ENCODE measurements at places on chromosomes 5 and 9.

GRCh38 chr9:117828466-117828865 is 124.3 kb downstream of the TLR4 start:
- DNase-seq: no peak

- DNase-seq: no peak
Observed at GRCh38 chr5:160438316-160439204, 16.9 kb downstream of the PTTG1 start.

GRCh38 chr5:139733010-139733688 is 62.5 kb upstream of the PSD2 start:
- DNase-seq: no peak

GRCh38 chr9:108863891-108864290 is 1.8 kb downstream of the ACTL7A start:
- DNase-seq: no peak

GRCh38 chr9:6692881-6693361 is 47.4 kb upstream of the GLDC start:
- no peak for DNase-seq

DNA sequence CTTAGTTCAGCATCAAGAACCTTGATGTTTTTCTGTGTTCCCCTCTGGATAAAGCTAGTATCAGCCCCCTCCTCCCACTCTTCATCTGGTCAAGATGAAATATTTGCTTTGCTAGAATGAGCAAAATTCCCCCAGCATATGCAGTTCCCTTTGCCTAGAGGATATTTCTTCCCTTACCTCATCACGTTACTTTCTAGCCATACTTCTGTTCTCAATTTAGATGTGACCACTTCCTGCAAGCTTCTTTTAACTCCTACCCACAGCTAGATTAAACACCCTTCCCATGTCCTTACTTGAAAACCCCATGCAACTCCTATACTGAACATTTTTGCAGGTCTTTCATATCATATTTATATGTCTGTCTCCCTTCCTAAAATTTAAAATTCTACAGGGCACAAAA is 178.9 kb upstream of the TUSC1 start:
- no peak for DNase-seq

DNA sequence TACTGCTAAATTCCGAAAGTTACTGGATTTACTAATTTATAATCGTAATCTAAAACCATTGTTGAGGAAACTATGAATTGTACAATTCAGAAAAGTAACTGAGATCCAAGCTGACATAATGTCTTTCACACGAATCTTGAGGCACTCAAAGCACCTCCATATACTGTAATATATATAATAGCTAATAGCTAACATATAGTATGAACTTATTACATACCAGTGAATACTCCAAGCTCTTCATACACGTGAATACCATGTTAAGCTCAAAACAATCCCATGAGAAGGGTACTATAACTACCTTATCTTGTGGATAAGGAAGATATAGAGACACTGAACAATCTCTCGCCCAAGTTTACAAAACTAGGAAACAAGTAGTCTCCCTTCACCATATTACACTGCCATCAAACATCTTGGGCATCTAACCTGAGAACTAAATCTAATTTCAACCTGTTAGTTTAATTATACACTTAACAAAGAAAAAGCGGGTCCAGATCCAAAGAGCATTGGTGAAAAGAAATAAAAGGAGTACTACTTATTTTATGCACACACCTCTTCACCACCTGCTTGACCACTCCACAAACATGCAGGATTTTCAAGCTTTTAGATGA is 1.0 kb downstream of the NUDCD2 start:
- DNase-seq: no peak

DNA sequence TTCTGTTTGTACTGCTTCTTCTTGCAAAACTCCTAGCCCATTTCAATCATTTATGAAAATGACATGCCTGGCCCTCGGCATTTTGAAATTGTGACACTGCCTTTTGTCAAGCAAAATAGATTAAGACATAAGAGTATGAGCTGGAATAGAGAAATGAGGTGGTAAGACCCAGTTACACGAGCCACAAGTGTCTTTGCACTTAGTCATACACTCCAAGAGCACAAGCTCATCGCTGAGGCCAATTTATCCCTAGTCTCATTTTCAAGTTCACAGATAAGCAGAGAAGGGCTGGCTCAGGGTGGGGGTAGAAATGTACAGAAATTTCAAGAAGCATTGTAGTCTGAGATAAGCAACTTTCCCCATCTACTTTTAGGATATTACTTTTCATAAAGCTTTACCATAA is 40.6 kb upstream of the MAP1B start:
- no peak for DNase-seq

DNA sequence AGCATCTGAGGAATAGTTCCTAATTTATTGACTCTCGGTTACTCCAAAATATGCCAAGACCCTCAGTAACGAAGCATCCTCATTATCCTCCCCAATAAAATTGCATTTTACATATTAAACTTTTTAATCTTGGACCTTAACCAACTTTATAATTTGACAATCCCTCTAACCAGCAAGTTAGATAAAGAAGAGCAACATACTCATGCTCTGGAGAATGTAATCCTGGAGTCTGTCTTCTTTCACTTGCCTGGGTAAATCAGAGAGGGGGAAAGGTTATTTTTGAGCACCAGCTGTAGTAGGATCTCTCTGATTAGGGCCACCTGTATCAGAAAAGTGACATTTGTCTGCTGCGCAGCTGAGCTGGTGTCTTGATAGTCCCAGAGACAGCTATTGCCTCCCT is 59.8 kb downstream of the NDFIP1 start:
- DNase-seq: no peak

DNA sequence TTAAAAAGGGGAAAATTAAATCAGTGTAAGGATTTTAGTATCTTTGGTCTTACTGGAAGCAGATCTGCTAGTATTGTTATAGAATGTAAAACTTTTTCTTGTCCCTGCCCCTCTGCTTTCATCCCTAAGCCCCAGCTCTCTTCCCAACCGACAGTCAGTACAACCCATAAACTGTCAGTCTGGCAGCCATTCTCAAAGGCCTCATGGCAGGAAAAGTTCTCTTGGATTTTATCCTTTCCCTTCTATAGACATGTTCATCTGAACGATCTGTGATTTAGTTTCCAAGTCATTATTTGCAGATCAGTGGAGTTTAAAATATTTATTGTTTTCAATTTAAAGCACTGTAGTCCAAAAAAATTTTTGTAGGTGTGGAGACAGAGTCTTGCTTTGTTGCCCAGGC is 39.2 kb downstream of the ARRDC3 start:
- no peak for DNase-seq

GRCh38 chr9:137406085-137406760 is 16.7 kb downstream of the EXD3 start:
- DNase-seq: no peak

GRCh38 chr9:112849363-112849922 is 41.2 kb downstream of the SLC46A2 start:
- DNase-seq: no peak

DNA sequence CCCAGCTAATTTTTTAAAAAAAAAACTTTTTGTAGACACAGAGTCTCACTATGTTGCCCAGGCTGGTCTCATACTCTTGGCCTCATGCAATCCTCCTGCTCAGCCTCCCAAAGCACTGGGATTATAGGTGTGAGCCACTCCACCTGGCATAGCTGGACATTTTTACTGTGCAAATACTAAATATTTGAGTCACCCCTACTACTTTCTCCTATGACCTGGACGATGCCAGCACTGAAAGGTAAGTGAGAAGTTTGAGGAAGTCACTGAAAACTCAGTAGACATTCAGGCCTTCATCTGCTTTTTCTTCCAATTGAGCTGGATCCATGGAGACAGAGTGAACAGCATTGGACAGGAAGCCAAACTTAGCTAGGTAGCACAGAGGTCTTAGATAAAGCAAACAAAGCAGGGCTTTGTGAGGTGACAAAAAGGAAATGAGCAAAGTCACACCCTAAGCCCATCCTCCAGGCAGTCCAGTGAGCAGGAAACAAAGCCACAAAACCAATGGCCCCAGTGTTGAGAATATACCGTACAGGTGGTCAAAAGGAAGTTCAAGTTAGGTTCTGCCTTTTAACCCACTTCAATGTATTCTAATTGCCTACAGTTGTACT is 192.6 kb upstream of the RASA1 start:
- no peak for DNase-seq

DNA sequence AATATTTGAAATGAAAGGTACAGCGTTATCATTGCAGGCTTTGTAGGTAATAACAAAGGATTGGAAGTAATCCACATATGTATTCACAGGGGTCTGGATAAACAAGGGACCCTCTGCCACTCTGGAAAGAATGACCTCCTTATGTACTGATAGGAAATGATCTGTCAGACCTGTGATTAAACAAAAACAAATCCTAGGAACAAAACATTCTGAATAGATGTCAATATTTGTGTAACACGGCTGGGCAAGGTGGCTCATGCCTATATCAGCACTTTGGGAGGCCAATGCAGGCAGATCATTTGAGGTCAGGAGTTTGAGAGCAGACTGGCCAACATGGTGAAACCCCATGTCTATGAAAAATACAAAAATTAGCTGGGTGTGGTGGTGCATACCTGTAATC is 42.3 kb downstream of the NSUN2 start:
- no peak for DNase-seq

DNA sequence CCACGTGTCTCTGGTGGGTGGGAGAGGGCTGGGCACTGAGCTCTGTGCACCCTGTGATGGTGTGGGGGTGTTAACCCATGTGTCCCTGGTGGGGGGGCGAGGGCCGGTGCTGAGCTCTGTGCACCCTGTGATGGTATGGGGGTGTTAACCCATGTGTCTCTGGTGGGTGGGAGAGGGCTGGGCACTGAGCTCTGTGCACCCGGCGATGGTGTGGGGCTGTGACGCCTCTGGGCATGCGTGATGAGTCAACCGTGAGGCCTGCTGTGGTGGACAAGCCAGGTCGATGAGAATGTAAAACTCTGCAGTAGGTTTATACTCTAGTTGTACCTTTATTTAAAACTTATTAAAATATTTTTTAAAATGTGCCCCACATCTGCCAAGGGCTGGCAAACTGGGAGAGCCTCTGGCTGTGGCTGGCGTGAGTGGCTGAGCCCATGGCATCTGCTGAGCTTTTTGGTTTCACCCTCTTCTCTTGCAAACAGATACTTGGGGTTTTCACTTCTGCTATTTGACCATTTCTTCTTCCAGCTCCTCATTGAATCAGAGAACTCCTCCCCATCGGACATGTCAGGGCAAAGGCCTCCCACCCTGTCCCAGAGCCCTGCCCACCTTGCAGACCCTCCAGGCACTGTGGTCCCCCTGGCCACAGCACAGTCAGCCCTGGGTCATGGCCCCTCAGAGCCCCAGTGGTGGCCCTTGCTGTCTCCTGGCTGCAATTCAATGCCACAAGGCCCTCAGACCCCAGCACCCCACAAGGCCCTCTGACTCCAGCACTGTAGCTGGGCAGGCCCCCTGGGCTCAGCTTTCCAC is 18.5 kb upstream of the EXOC3 start:
- no peak for DNase-seq

- DNase-seq: no peak
Observed at GRCh38 chr9:132671620-132672412, 1.6 kb downstream of the GTF3C4 start.

GRCh38 chr5:140672455-140673186 is 755 bp downstream of the DND1 start:
- DNase-seq: no peak

GRCh38 chr9:131287359-131287758 is 2.2 kb upstream of the PLPP7 start:
- DNase-seq: no peak

- no peak for DNase-seq
Observed at GRCh38 chr9:92004045-92004392, 54.0 kb upstream of the ROR2 start.

GRCh38 chr5:172801179-172801671 is 30.2 kb upstream of the DUSP1 start:
- no peak for DNase-seq

DNA sequence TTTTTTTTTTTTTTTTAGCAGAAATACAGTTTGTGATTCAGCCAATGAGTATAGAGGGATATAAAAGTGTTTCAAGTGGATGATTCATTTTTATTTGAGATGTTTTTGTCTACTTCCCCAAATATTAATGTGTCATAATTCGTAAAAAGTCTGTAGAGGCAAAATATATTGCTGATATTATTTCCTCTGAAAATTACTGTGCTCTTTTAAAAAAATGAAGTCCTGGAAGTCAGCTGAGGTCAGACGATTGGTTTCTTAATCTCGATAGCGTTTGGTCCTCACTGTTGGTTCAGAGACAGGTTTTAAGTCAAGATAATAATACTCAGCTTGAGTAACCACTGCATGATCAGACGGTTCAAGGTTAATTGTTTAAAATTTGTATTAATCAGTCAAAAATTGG is 19.5 kb downstream of the IL9 start:
- DNase-seq: no peak

DNA sequence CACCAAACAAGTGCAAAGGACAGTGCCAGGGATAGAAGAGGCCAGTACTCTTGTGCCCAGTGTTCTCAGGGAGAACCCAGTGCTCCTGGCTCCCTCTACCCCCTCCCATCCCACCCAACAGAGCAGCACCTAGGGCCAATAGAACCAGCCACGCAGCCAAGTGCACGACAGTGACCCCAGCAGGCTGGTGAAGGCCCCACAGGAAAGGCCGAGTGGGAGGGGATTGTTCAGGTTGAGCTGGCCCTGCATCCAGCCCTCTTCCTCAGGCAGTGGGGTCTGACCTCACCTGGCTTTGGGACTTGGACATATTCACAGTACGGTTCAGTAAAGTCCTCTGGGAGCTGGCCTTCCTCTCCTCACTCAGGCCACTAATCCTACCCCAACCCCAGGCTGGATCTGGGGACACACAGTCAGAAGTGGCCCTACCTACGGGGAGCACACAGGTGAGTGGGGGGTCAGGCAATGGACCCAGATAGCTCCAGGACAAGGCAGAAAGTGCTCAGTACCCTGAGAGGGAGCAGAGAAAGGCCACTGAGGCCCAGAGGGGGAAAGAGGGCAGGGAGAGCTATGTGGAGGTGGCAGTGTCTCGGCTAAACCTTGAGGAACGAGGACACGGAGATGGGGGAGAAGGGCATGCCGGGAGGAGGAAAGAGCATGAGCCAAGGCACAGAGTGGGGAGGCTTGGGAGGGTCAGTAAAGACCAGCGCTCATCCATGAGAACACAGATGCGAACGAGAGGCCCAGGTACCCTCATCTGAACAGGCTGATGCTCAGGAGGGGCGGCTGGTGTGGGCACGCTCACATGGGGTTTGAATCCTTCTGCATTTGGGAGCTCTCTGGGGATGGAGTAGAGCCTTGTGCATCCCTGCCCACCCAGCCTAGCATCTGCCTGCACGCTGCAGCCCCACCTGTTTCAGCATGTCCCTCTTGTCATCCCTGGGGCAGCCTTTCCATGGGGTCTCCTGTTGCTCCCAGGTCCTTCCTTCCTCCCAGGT is 25.6 kb downstream of the POLR1E start:
- DNase-seq: no peak

- no peak for DNase-seq
Observed at GRCh38 chr5:118551031-118551430, 437.3 kb downstream of the DTWD2 start.
